ENCODE measurements at places on chromosomes 3 and 15.

GRCh38 chr3:14001136-14001535, 121.3 kb upstream of the WNT7A start:
- DNase-seq = no peak

- DNase-seq = no peak
These were observed 15.5 kb upstream of the SCAANT1 start for GRCh38 chr3:63927422-63928280.

DNA sequence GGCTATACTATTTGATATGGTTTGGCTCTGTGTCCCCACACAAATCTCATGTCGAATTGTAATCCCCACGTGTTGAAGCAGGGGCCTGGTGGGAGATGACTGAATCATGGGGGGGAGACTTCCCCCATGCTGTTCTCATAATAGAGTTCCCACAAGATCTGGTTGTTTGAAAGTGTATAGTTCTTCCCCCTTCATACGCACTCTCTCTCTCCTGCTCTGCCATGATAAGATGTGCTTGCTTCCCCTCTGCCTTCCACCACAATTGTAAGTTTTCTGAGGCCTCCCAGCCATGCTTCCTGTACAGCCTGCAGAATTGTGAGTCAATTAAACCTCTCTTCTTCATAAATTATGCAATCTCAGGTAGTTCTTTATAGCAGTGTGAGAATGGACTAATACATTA, 290.1 kb upstream of the CHRM5 start:
- no peak for DNase-seq

- no peak for DNase-seq
These were observed 35.8 kb upstream of the CTDSPL start for GRCh38 chr3:37825744-37826400.

DNA sequence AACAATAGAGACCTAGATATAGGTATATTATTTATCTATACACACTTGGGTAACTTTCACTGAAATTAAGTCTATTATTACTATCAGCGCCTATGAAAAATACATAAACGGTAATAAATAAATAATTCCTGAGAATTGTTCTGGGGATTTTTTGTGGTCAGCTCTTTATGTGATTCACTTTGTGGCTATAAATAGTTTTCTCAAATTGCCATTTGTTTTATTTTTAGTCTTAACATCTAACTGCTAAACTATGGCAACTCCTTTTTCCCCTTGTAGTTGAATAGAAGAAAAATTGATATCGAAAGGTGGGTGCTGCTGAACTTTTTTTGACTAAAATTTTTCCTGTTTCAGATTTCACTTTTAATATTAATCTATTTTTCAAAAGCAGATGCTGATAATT, 189.0 kb downstream of the VGLL3 start:
- no peak for DNase-seq

DNA sequence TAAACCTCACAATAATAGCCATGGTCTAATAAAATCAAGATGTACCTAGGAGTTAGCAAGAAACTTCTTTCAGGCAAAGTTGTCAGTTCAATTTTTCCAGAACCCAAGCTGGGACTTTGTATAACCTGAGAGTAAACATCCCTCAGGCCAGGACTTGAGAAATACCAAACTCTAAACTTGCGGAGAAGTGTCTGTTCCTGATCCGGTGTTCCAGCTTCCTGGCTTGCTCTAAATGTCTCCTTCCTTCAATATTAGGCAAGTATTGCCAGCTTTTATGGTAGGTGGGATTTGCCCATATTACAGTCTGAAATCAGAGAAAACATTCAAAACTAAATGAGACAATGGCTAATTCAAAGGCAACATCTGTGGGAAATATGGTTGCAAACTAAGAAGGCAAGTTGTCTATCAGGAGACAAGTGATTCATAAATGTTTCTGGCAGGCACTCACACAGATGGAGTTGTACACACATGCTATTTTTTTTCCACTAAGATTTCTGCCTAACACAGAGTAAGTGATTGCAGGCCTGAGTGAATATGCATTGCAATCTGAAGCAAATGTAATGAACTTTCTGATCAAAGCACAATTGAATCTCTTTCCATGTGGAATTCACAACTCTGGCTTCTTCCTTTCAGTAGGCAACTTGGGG, 88.3 kb upstream of the COL8A1 start:
- DNase-seq = no peak

DNA sequence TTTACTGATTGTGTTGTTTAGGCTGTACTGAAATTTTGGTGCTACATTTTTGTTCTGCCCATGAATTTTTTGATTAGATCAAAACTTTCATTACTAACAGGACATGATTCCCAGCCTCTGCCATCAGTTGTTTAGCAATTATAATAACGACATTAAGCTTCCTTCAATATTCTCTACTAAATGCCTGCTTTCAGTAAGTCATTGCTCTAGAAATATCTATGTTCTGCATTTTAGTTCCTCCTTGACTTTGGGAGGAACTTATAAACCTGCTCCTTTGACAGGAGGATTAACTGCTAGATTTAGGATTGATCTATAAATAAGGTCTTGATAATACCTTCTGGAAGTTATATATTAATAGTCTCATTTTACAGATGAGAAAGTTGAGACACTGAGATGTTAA, 269.1 kb downstream of the RAP2B start:
- no peak for DNase-seq

DNA sequence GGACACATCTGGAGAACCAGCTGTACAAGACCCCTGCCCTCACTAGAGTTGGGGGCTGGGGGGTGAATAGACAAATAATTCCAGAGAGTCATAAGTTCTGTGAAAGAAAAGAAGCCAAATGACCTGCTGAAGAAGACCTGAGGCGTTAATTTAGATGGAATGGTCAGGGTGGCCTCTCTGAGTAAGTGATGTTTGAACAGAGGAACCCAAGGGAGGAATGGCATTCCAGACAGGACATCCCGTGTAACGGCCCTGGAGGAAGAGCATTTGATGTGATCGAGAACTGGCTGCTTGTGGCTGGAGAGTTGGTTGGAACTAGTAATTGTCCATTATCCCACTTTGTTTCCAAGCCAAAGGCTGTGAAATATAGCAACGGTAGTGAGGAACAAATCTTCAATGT, 1.7 kb downstream of the NR2C2 start:
- no peak for DNase-seq

DNA sequence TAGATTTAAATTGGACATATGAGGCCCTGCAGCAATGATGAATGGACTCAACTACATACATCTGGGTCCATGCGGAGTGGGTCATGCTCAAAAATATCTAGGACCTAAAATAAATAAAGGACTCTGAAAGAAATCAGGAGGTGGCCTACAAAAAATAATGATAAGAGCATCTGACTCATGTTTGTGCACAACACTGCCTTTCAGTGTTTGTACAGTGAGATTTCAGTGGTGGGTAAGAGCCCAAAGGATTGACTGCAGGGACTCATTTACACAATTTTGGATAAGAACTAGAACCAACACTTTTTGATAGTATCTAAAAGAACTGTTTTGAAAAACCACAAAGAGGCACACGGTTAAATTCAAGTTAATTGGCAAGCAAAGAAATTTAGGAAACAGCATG, 285.5 kb downstream of the SLC9A9 start:
- no peak for DNase-seq

GRCh38 chr3:40055956-40056355, 246.5 kb downstream of the MYRIP start:
- DNase-seq = no peak

- no peak for DNase-seq
These were observed 23.0 kb downstream of the ITGA11 start for GRCh38 chr15:68408971-68409370.

DNA sequence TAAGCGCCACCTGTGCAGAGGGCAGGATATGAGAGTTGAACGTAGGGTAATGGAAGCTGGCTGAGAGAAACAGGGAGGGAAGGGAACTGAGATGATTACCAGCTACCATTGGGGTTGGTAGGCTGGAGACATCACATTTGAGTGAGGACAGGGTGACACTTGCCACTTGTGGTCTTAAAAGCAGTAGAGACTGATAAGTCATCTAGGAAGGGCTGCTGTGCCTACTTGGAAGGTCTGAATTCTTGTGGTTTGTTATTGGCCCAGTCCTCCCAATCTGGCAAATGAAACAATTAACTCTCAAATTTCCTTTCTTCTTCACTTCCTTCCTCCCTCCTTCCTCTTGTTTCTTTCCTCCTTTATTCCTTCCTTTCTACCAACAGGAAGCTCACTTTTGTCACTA, 46.8 kb downstream of the COL6A5 start:
- DNase-seq = no peak

DNA sequence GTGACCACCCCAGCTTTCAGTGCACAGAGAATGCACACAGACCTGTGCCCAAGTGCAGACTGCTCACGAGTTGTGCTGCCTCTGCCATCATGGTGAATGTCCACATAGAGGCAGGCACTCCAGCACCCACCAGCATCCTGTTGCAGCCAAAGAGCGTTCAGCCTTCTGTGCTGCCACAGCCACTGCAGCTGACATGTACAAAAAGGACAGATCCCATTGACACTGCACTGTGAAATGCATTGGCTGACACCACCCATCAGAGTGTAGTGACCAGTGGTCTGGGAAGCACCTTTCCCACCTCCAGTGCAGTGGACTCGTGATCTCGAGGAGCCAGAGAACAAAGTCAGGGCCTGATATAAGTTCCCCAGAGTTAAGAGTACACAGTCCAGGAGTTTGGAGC, 260.3 kb downstream of the RAP2B start:
- no peak for DNase-seq

DNA sequence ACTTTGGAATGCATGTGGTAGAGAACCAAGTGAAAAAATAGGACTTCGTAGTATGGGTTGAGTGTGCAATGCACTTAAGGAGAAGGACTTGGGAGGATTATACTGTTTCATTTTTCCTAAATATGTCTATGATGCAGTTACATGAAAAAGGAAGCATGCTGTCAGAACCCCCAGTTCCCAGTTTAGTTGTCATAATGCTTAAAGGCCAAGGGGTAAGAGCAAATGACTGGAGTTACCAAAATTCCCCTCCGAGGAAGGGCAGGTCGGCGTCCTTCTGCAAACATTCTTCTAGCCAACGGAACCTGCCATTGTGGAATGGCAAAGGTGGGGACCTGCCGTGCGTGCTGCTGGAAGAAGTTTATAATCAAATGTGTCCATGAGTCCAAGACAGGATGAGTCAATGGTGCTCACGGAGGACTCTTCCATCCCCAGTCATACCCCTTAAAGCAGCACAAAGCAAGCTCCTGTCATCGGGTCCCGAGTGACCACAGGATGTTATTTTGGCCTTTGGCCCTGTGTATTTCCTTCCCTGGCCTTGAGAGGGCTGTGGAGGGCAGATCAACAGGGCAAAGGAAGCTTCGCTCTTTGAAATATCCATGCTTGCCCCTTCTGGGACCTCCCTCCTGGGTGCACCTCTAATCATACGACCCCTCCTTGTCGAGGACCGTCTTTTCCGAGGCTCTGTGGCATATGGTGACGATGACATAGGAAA, 93.2 kb downstream of the SLCO3A1 start:
- DNase-seq = no peak

- DNase-seq = no peak
These were observed 13.9 kb downstream of the ILDR1 start for GRCh38 chr3:122008166-122008565.

- peak; percentile 52 for DNase-seq
These were observed 604 bp upstream of the TJP1 start for GRCh38 chr15:29822684-29823459.

- DNase-seq = no peak
These were observed 24.2 kb upstream of the TIMP4 start for GRCh38 chr3:12182687-12183441.

DNA sequence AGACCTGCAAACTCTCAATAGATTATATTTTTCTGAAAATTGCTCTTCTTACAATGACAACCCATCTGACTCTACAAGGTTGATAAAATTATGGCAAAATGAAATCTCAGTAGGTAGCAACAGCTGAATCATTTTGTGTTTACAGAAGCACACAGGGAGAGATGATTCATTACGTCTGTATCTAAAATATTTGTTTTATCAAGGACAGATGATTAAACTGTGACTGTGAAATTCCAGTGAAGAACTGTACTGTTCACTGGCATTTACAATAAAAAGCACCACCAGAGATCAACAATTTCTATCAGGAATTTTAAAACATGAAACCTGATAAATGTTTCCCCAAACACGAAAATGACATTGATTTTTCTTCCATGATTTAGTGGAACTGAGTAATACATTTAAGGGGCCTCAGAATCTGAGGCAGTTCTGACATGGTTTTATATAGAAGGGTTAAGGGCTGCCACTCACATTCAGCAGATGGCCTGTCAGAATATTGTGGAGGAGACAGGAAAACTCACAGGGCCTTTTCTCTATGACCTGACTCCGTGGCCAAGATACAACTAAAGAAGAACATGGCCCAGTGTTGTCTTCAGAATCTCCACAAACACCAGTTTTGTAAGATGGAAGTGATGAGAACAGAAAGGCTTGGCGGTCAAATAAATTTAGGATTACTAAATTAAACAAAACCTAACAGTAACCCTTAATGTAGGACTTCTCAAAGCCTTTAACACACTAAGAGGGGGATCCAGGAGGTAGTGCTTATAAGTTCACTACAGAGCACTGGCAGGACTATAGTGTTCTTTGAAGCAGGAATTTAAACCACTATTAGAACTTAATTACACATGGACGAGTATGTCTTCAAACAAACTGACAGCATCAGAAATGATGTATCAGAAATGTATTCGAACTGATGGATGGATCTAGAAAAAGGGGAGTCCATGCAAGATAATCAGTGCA, 25.9 kb downstream of the RAD18 start:
- DNase-seq = no peak

DNA sequence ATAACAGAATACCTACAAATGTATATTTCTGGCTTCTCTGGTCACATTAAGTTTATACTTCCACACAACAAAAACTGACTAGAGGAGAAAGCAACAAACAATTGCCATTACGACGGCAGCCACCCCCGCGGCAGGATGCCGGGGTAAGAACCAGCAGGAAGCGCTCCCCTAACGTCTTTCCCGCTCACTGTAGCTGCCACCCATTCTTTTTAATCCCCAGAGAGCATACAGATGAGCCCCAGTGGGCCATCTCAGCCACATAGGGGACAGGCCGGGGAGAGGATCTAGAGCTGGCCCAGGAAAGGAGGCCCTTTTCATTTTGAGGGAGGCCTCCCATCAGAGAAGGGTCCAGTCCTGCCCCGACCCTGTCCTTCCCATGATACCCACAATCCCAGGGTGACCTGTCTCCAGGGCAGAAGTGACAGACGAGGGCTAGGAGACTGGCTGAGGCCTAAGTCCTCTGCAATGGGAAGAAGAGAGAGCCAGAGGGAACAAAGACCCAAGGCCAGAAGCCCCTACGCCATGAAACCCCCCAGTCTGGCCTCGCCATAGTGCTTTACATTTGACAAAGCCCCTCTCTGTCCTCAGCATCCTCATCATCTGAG, 3.6 kb upstream of the CALML4 start:
- no peak for DNase-seq

GRCh38 chr3:190666821-190667220, 152.9 kb downstream of the IL1RAP start:
- no peak for DNase-seq

GRCh38 chr3:71521021-71521352, 62.5 kb downstream of the FOXP1 start:
- DNase-seq = no peak

DNA sequence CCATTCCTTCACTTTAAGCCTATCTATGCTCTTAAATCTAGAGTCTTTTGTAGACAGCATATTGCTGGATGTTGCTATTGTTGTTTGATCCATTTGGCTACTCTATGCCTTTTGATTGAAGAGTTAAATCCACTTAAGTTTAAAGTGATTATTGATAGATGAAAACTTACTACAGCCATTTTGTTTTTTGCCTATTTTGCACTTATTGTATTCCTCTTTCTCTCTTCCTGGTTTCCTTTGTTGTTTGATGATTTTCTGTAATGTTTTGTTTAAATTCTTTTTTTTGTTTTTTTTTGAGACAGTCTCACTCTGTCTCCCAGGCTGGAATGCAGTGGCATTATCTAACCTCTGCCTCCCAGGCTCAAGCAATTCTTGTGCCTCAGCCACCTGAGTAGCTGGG, 19.8 kb downstream of the IQCF6 start:
- DNase-seq = no peak
